ENCODE measurements at places on chromosomes 11 and 22.

DNA sequence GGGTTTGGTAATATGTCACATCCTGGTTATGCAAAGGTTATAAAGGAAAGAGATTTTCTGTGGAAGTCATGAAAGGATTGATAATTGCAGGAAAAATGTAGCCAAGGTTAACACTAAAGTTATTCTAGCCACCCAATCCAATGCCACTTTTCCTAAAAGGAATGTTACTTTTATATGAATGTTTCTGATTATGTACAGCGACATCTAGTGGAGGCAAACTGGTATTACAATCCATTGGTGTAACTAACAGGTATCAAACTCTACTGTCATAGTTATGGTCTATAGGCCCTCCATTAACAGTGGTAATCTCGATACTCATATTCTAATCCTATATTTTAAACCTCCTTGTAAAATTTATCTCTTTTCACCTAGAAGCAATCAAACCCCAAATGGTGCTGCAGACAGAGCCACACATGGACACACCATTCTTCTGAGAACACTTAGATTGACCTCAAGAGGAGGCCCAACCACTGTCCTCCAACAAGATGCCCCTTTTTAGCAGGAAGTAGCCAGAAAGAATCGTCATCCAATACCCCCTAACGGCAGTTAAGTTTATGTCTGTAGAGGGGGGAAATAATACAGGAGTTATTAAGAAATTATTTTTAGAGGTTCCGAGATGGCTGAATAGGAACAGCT, 74.9 kb upstream of the RAG2 start:
- no peaks in the 10 kb centered on the region for H3K4me1 ChIP-seq
- no peak overlapping the region for H3K4me3 ChIP-seq
- DNase-seq, result no peak
- no peak overlapping the region for H3K27ac ChIP-seq
- no peaks in the 10 kb centered on the region for H3K36me3 ChIP-seq

DNA sequence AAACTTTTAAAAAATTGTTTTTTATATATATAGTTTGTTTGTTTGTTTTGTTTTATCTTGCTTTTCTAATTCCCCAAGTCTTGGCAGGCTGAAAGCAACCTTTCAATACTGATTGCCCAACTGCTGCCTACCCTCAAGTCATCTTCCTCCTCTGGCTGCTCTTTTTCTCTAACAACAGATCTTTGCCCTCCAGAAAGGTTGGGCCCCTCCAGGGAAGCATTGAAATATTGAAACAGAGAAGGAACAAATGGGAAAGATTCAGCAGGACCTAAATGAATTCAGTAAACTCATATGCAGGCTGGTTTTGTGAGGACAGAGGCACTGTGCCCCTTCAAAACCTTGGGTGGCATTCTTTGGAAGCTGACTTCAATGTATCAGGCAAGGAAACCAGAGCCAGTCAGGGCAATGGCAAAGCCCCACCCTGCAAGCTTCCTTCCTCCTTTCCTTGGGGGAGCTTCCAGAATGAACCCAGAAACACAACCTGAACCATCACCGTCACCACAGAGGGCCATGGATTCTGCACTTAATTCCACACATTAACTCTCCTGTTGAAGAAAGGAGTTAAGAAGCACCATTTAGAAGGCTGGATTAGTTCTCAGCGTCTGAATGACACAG, 815 bp upstream of the MS4A6A start:
- H3K4me3 ChIP-seq, result no peak overlapping the region
- H3K27me3 ChIP-seq, result peaks cover 14% of the 10 kb centered on the region
- H3K4me1 ChIP-seq, result peaks cover 49% of the 10 kb centered on the region
- H3K27ac ChIP-seq, result no peak overlapping the region
- DNase-seq, result no peak

DNA sequence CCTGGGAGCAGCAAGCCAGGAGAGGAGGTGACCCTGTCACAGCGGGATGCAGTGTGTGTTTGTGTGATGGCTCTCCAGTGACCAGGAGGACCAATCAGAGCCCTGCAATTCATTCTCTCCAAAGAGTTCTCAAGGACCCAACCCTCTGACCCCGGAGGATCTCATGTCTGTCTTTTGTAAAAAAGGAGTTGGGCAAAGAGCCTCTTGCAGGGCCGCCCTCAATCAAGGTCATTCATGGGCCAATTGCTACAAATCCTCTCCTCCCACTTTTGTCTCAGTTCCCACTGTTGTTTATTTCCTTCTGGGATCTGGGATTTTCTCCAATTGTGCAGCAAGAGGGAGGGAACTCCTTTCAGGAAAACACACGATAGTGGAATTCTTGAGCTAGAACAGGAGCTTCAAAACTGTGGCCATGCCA, 4.0 kb downstream of the TECTA start:
- no peaks in the 10 kb centered on the region for H3K4me1 ChIP-seq
- DNase-seq, result no peak
- no peak overlapping the region for H3K27ac ChIP-seq
- H3K36me3 ChIP-seq, result no peaks in the 10 kb centered on the region
- no peak overlapping the region for H3K4me3 ChIP-seq

DNA sequence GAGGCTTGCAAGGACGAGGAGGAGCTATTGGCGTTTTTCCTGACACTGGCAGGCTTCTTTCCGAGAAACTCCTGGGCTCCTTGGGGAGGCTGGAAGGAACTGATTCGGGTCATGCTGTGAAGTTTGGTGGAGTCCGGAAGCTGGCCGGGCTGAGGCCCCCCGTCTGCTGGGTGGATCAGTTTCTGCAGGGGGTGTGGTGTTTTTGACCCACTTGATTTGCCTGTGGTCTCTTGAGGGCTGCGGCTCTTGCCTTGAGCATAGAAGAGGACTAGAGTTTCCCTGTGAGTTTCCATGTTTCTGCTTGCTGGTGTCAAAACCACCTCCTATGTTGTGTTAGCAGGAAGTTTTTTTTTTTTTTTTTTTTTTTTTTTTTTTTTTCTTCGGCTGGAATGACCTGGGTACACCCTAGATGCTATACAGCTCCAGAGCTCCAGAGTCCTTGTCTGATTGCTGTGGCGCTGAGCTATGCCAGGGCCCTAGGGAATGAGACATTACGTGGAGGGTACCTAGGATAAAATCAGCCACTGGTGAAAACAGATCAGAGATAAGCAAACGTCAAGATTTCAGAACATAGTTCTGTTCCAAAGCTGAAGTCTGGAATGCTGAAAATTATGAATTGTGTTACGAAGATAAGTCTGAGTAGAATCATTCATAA, 728 bp downstream of the TBC1D22A start:
- H3K4me1 ChIP-seq, result peaks cover 57% of the 10 kb centered on the region
- peak overlapping the region; percentile 98 for H3K4me3 ChIP-seq
- peak; percentile 67 for DNase-seq
- H3K27ac ChIP-seq, result peak overlapping the region; percentile 100

DNA sequence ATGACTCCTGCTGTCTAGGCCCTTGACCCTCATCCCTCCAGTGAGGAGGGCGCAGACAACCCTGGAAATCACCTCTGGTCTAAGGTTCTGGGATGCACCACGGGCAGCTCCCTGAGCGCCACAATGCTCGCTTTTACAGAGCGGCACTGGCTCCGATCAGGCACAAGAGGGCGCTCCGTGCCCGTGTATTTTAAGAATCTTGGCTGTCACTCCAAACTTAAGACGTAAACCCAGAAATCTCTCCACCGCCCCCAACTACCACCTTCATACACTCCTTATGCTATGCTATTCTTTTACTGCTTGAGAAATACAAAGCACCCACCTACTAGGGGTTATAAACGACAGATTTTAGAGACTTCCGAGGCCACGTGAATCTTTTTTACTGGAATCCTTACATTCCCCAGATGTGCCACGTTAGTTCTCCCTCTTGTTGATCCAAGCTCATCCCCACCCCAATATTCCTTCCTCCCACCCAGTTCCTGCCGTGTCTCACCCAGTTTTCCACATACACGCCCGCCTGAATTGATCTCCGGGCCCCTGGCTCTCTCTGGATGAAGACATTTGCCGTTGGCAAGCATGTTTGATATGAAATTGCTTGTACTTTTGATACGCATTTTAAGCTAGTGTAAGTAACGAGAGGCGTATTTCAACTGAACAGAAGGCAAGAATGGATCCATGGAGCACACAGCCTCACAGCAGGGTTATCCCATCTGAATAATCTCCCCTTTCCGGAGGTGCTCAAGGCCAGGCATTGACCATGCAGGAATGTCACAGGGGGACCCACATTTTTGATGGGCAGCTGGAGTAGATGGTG, 453.5 kb downstream of the OPCML start:
- no peak for DNase-seq
- no peaks in the 10 kb centered on the region for H3K4me1 ChIP-seq
- H3K36me3 ChIP-seq, result no peaks in the 10 kb centered on the region
- no peak overlapping the region for H3K27ac ChIP-seq

DNA sequence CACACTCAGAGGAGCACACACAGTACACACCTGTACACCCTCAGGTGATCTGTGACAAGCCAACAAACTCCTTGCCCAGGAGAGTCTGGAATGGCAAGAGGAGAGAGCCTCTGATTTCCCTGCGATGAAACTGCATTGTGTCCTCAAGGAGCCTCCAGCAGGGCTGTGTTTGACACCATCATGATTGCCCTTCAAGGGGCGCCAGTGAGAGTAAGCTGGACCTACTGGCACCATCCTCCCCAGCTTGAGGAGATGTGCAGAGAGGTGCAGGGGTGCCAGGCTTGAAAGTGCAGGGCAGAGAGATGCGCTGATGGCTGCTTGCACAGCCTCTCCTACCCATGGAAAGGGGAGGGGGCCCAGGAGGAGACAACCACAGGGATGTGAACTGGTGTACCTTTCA, 188.8 kb upstream of the CADM1 start:
- H3K27ac ChIP-seq, result no peak overlapping the region
- no peaks in the 10 kb centered on the region for H3K4me1 ChIP-seq
- no peaks in the 10 kb centered on the region for H3K27me3 ChIP-seq
- no peaks in the 10 kb centered on the region for H3K36me3 ChIP-seq
- no peak for DNase-seq

- no peak overlapping the region for H3K27ac ChIP-seq
- H3K4me3 ChIP-seq, result no peak overlapping the region
- peaks cover 43% of the 10 kb centered on the region for H3K36me3 ChIP-seq
These were observed 13.5 kb downstream of the EIF3L start for GRCh38 chr22:37862570-37863325.

- H3K4me3 ChIP-seq, result no peak overlapping the region
- H3K27ac ChIP-seq, result peak overlapping the region; percentile 7
- no peaks in the 10 kb centered on the region for H3K36me3 ChIP-seq
- no peak for DNase-seq
- peaks cover 17% of the 10 kb centered on the region for H3K4me1 ChIP-seq
These were observed 27.9 kb downstream of the CELSR1 start for GRCh38 chr22:46509416-46510089.

DNA sequence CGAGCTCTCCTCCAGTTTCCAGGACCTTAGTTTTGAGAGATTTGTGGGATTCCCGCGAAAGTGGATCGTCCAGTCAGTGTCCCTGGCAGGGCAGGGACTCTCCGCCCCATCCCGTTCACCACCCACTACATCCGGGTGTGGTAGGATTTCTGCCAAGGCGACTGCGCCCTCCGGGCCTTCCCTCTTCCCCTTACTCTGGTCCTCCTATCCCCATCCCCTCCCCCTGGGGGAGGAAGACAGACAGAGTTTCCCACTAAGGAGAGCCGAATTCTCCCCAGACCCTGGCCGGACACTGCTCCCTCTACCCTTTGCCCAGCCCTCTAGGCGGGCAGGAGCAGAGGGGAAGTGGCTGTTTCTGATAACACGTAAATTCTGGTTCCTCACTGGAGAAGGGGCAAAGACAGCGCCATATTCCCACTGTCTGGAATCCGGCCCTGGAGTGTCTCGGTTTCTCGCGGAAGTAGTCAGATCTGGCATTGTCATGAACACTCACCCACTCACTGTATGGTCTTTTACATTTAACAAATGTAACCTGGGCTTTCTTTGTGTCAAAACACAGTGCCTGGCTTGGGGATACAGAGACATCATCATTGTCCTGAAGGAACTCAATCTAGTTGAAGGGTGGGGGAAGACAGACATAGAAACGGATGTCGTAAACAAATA, 1.1 kb upstream of the NECTIN1 start:
- H3K4me3 ChIP-seq, result peak overlapping the region; percentile 86
- H3K4me1 ChIP-seq, result peaks cover 36% of the 10 kb centered on the region
- H3K27me3 ChIP-seq, result peaks cover 33% of the 10 kb centered on the region
- H3K36me3 ChIP-seq, result peaks cover 2% of the 10 kb centered on the region

GRCh38 chr11:14203321-14203720, 155.7 kb downstream of the RRAS2 start:
- H3K27me3 ChIP-seq, result peaks cover 3% of the 10 kb centered on the region
- H3K4me3 ChIP-seq, result no peak overlapping the region
- no peaks in the 10 kb centered on the region for H3K36me3 ChIP-seq
- H3K27ac ChIP-seq, result no peak overlapping the region
- H3K4me1 ChIP-seq, result no peaks in the 10 kb centered on the region

- H3K27me3 ChIP-seq, result peaks cover 1% of the 10 kb centered on the region
- DNase-seq, result no peak
- H3K36me3 ChIP-seq, result no peaks in the 10 kb centered on the region
- H3K4me1 ChIP-seq, result no peaks in the 10 kb centered on the region
- no peak overlapping the region for H3K27ac ChIP-seq
These were observed 9.0 kb downstream of the MTNR1B start for GRCh38 chr11:92978271-92979111.

DNA sequence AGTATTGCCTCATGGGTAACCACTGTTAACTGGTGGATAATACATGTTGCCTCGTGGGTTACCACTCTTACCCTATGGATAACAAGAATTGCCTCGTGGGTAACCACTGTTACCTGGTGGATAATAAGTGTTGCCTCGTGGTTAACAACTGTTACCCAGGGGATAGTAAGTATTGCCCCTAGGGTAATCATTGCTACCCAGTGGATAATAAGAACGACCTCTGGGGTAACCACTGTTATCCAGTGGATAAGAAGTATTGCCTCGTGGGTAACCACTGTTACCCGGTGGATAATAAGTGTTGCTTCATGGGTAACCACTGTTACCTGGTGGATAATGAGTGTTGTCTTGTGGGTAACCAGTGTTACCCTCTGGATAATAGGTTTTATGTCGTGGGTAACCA, 28.1 kb upstream of the NXPE4 start:
- no peaks in the 10 kb centered on the region for H3K27me3 ChIP-seq
- no peak for DNase-seq
- H3K4me1 ChIP-seq, result no peaks in the 10 kb centered on the region
- H3K36me3 ChIP-seq, result no peaks in the 10 kb centered on the region

DNA sequence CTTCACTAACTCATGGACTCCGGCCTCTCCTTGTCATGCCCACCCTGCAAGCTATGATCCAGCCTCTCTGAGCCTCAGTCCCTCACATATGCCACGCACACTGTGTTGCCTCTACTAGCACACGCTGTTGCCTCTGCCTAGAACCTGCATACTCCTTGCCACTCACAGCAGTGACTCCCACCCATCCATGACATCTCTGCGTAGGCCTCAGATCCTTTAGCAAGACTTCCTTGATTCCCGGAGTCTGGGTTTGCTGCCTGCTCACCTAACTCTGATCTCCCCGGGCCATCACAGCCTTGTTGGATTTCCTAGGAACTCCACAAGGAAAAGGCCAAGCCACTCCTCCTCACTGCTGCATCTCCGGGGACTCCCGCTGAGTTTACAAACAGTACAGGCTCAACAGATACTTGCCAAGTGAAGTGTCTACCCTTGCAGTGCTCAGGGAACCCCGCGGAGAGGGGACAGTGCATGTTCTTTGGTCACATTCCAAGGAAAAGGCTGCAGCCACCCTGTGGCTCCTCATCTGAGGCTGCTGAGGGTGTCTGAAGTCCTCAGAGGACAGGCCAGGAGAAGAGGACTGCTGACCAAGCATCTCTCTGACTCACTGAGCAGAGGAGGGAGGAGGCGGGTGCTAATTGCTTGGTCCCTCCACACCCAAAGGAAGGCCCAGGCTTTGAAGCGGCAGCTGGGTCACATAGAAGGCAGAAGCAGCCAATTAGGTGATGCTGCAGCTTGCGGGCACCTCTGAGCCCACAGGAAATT, 42.4 kb upstream of the NAV2 start:
- no peaks in the 10 kb centered on the region for H3K36me3 ChIP-seq
- H3K27ac ChIP-seq, result no peak overlapping the region
- H3K27me3 ChIP-seq, result peaks cover 13% of the 10 kb centered on the region
- DNase-seq, result no peak

- peaks cover 34% of the 10 kb centered on the region for H3K27me3 ChIP-seq
- DNase-seq, result no peak
- H3K27ac ChIP-seq, result no peak overlapping the region
These were observed 9.0 kb downstream of the TECTA start for GRCh38 chr11:121109916-121110586.
